ENCODE measurements at places on chromosomes 5 and 9.

DNA sequence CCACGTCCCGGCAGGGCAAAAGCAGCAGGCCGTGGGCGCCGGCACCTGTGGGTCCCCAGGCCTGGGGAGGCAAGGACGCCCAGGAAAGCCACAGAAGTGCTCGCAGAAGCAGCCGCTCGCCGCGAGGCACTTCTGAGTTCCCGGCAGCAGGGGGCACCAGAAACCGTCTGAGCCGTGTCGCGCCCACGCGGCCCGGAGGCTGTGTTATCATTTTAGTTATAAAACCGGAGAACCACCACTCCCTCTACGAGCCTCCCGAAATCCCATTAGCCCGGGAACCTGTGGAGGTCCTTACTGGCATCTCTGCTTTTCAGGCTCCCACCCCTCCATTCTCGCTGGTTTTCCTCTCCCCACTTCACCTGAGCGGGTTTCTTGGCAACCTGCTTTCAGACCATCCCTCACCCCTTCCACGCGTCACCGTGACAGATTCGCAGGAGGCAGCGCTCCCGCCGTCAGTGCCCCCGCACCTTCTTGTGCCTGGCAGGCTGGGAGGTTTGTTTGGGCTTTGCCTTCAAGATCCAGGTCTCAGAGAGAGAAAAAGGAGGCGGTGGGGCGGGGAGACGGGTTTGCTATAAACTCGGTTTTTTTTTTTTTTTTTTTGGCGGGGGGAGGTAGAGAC lies 2.3 kb downstream of the GDNF start:
- peak; percentile 67 for DNase-seq

DNA sequence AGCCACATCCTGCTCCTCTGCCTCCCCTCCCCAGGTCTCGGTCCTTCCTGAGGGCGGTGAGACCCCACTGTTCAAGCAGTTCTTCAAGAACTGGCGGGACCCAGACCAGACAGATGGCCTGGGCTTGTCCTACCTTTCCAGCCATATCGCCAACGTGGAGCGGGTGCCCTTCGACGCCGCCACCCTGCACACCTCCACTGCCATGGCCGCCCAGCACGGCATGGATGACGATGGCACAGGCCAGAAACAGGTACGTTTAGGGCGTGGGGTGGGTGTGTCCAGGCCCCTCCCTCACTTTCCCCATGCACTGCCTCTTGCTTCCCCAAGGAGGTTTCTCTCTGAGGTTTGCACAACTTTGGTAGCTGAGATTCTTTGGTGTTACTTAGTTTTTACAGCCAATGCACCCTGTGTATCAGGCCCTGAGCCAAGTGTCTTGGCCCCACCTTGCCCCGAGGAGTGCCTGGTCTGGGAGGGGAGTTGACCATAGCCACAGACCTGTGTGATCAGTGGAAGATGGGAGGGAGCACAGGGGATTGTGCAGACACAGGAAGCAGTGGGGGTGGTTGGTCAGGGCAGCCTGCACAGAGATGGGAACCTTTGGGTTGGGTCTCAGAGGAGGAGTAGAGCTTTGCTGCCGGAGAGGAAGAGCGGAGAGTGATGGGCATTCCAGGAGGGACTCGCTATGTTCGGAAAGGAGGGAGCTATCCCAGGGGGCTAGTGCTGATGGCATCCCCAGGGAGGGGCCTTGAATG lies 50.8 kb downstream of the GSN start:
- no peak for DNase-seq

DNA sequence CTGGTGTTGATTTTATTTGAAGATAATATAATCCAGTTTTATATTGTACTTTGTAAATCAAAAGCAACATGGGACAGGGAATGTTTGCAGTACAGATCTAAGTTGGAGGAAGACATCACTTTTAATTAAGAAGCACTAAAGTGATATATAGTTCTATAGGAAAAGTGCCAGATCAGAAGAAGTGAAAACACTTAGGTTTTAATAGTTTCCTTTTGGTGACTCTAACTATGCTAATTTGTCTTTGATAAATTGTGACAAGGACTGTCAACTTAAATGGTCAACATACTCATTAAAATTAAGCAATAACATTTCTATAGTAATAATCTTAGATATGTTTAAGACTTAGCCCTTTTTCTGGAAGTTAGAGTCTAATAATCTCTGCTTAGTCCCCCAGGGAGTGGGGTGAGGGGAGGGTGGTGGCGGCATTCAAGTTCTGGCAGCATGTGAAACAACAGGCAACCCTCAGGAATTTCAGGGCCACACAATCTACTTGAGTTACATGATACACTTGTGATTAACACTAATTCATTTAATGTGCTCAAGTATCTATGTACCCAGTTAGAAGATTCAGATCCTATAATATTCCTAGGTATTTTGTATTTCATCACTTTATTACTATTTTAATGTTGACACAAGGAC lies 1026.5 kb downstream of the NR2F1-AS1 start:
- no peak for DNase-seq

DNA sequence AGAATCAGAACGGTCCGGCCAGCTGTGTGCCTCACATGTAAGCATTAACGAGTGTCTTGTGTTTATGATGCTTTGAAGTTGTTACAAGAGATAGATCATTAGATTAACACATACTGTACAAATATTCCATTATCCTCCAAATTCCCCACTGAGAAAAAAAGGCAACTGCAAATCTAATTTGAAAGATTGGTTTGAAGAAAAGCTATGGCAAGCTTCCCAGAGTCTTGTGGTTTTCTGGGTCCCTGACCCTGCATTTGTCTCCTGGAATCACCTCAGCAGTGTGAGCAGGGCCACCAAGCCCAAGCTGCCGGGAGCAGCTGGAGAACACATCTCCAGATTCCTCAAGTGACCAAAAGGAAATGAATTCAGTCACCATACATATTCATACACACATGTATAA lies 36.9 kb upstream of the ADAMTS16 start:
- no peak for DNase-seq

DNA sequence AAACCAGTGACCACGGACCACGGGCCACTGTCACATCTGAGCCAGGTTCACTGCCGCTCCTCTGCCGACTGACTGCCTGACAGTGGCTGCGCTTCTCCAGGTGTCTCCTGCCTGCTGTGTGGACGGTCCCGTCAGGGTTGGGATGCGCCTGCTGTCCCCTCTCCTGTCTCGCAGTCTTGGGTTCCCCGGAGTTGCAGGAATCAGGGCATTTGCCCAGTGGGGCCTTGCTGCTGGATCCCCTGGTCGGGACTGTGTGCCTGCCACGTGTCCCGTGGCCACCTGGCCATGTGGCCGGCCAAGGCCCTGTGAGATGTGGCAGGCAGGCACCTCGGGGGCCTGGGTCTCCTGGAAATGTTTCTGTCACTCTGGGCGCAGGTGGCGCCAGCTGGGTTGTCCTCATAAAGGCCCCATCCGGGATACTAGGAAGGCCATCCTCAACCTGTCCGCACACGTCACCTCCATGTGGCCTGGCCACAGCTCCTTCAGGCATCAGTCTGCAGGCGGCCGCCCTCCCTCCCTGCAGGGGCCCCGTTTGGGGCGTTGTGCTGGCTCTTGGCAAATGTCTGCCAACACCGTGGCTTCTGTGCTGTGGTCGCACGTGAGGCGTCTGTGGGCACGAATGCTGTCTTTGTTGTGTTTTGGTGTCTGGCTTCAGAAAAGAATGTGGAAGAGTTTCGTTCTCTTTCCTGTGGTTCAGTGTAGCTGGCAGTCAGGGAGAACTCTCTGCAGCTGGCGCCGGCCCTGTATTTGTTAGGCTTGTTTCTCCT lies 6.4 kb upstream of the TOR4A start:
- DNase-seq: no peak

- DNase-seq: peak; percentile 79
Measured at GRCh38 chr5:14581891-14582796, 552 bp downstream of the OTULINL start.

GRCh38 chr9:79757881-79758669 lies 186.3 kb downstream of the TLE4 start:
- no peak for DNase-seq

- no peak for DNase-seq
Measured at GRCh38 chr9:133854765-133855164, 116.6 kb upstream of the SARDH start.

- no peak for DNase-seq
Measured at GRCh38 chr9:81717747-81718077, 28.4 kb upstream of the TLE1 start.

GRCh38 chr5:150567031-150567717 lies 59.2 kb downstream of the NDST1 start:
- no peak for DNase-seq

- DNase-seq: no peak
Measured at GRCh38 chr5:170534177-170534576, 30.4 kb downstream of the KCNIP1 start.

GRCh38 chr5:135977375-135977928 lies 22.7 kb upstream of the LECT2 start:
- DNase-seq: peak; percentile 49

GRCh38 chr9:131304676-131305355 lies 15.3 kb downstream of the PLPP7 start:
- DNase-seq: no peak

DNA sequence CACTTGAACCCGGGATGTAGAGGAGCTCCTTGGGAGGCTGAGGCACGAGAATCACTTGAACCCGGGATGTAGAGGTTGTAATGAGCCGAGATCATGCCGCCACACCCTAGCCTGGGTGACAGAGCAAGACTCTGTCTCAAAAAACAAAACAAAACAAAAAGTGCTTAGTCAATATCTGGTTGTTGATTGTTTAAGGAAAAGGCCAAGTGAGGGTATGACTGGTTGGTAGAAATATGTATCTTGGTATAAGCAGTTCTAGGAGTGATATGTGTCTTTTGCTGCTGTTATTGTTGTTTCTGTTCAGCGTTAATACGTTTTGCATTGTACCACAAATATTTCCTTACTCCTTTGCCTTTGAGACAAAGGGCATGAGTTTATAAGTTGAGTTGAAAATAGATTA lies 210.7 kb upstream of the DMRT1 start:
- no peak for DNase-seq

GRCh38 chr5:55816342-55816741 lies 34.8 kb upstream of the IL31RA start:
- DNase-seq: no peak

DNA sequence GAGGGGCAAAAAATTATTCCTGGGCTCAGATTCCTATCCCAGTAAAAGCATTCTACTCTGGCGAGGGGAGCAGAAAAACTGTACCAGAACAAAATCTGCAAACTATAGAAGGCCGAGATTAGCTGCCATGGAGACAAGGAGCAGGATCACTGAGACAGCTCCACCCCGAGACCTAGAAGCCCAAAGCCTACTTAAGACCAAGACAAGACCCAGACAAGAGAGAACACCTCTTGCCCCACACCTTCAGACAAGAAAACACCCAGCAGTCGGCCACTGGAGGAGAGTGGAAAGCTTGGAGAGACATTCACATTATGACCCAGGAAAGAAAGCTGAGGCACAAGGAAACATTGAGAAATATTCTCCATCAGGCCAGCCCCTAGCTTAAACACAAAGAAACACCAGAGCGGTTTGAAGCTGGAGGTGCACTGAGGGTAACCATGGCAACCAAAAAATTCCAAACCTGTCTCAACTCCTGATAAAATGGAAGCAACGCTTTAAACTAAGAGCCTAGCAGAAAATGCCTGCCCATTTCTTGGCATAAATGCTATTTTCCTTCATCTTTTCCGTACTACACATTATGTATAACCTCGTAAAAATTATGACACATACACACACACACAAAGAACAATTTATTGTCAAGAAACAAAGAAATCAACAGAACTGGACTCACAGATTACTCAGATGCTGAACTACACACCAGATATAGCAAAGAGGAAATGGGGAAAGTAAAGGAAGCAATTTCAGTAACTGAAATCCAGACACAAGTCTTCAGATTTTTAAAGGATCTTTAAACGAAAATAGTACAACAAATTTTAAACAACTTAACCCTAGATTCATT lies 53.8 kb upstream of the FTMT start:
- DNase-seq: no peak

DNA sequence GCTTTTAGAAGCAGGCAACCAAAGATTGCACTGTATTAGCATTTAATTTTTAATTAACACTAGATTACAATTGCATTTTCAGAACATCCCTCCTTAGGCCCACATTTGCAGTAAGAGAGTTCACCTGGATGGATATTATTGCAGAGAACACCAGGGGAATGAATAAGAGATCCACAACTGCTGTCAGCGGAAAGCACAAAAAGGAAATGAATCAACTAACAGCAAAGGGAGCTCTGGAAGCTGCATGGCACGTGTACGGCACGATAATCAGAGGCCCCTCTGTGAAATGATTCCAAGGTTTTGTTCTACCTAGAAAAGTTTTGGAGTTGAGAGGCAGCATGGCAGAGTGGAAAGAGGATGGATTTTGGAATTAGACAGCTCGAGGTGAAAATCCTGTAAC lies 361.2 kb upstream of the C9orf72 start:
- no peak for DNase-seq

- DNase-seq: no peak
Measured at GRCh38 chr9:734831-735511, 106.5 kb upstream of the DMRT1 start.

GRCh38 chr9:111316796-111317195 lies 13.2 kb downstream of the OR2K2 start:
- DNase-seq: no peak

GRCh38 chr9:8713149-8713810 lies 913.7 kb upstream of the DMAC1 start:
- no peak for DNase-seq

- no peak for DNase-seq
Measured at GRCh38 chr5:171420431-171421241, 1.2 kb downstream of the FGF18 start.

DNA sequence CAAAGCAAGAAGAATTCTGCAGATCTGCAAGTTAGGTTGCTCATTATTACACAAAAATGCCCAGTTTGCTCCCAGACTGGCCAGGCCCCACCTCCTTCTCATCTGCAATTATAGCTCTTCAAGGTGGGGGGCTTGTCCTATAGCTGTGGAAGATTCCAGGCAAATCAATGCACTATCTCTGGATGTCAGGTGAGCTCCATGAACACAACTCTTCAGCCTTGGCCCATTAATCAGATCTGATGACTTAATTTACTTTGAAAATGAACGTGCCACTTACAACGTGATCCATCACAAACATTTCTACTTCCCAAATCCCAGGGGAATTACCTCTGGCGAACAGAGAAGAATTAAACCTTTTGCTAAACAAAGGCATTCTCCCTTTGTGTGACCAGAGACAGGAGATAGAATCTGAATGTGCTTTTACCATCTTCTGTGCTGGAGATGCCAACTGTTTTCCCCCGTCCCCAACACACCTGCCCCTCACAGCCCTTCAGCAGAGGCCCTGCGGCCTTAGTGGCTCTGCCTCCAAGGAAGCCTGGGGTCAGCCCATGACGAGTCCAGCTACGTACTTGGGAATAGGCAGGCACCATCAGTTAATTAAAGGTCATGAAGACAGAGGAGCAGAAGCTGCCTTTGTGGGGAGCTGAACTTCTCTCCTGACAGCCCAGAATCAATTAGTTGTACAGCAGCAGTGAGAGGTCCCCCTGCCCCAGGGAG lies 60.5 kb downstream of the SNX18 start:
- DNase-seq: no peak

DNA sequence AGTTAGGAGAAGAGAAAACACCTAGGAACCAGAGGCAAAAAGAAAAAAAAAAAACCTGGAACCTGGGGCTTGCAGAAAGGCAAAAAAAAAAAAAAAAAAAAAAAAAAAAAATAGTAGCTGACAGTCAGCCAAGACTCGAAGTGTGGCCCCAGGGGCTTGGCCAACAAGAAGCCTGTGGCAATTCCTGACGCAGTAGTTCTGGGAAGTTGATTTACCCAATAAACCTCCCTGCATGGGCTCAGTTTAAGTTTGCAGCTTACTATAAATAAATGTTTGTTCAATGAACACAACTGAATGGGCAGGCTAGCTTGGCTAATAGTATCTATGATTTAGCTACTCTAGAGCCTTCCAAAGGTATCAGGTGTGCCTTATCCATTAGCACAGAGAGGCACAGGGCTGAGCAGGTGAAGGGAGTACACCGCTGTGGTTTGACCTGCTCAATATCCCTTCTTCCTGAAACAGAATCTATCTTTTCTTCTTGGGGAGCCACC lies 21.3 kb upstream of the GLRX start:
- no peak for DNase-seq

All from T-helper 2 cell treated with Interferon-gamma antibody and Interleukin-4, amounts not matched to agents 5 μg/mL and 100 μg/mL, for 36 hours (primary cell).